GM04504 (cell line): ENCODE measurements at places on chromosomes 2 and 18.

- no peak for DNase-seq
These were observed 181.3 kb upstream of the HAAO start for GRCh38 chr2:42973726-42974125.

GRCh38 chr2:150675807-150676206 is 188.3 kb upstream of the RND3 start:
- DNase-seq: no peak

- no peak for DNase-seq
These were observed 50.5 kb upstream of the ITPRID2 start for GRCh38 chr2:181841079-181841478.

DNA sequence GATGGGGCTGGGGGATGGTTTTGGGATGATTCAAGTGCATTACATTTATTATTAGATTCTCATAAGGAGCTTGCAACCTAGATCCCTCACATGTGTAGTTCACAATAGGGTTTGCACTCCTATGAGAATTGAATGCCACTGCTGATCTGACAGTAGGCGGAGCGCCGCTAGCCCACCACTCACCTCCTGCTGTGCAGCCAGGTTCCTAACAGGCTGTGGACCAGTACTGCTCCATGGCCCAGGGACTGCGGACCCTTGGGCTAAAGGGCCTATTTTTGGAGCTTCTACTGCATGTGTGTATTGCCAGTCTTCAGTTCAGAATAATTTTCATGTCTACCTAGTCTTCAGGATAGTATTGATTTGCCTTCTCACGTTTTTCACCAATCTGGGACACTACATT is 165.3 kb upstream of the TWIST2 start:
- no peak for DNase-seq

DNA sequence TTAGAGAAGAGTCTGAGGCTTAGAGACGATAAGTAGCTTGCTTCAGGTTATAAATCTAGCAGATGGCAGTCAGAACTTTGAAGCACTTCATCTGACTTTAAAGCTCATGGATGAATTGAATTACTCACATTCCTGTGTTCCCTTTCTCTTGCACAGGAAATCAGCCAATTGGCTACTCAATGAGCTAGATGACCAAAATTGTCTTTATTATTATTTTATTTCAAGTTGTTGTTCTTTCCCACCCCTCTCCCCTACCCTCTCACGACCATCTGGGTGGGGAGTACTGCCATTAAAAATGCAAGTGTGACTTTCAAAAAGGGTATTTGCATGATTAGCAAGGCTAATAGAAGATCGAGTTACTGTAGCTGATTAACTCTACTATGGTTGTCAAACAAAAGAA is 491.1 kb downstream of the NR4A2 start:
- DNase-seq: no peak
